Effector memory CD4-positive, alpha-beta T cell (primary cell): ENCODE measurements at places on chromosomes 3 and 15.

- no peaks in the 10 kb centered on the region for H3K4me1 ChIP-seq
- H3K4me3 ChIP-seq = peak overlapping the region; percentile 61
- peak overlapping the region; percentile 92 for H3K27ac ChIP-seq
- peak; percentile 78 for DNase-seq
These were observed 160.8 kb downstream of the GAP43 start for GRCh38 chr3:115783938-115784738.

DNA sequence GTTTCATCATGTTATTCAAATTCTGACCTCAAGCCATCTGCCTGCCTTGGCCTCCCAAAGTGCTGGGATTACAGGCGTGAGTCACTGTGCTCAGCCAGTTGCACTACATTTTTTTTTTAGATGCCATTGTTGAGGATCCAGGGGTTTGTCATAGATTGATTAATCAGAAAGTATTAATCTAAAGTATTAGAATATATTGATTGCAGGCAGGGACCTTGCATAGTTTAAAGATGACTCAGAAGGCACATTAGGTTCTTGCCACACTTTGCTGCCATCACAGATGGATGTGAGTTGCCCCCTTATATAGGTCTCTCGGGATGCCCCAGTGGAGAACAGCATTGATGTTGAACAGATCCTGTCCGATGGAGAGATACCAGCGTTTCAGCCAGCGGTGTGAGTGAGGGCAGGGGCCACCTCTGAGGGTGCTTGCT is 41.1 kb downstream of the IGF1R start:
- no peak overlapping the region for H3K4me3 ChIP-seq
- H3K27me3 ChIP-seq = no peaks in the 10 kb centered on the region
- H3K36me3 ChIP-seq = no peaks in the 10 kb centered on the region
- H3K27ac ChIP-seq = no peak overlapping the region

DNA sequence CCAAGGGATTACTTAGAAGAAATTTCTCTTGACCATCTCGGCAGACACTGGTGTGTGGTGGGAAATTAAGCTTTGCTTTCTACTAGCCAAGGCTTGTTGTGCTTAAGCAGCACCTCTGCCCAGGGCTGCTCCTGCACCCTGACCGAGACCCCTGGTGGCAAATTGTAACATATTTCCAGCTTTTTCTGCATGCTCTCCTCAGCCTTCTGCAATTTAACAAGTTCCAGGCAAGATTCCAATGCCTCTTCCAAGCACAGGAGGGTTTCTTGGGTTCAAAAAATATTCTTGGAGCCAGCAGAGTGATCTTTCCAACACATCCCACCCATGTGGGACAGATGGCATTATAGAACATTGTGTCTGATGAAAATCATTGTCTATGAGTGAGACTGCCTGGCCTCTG is 210.5 kb downstream of the CLSTN2 start:
- H3K36me3 ChIP-seq = no peaks in the 10 kb centered on the region
- no peak overlapping the region for H3K27ac ChIP-seq
- no peak for DNase-seq
- no peaks in the 10 kb centered on the region for H3K27me3 ChIP-seq

GRCh38 chr3:69091389-69092029 is 6.8 kb downstream of the ARL6IP5 start:
- H3K27ac ChIP-seq = peak overlapping the region; percentile 73
- DNase-seq = no peak
- H3K4me3 ChIP-seq = peak overlapping the region; percentile 30
- peaks cover 7% of the 10 kb centered on the region for H3K36me3 ChIP-seq
- H3K27me3 ChIP-seq = no peaks in the 10 kb centered on the region

GRCh38 chr3:171454041-171454440 is 6.2 kb downstream of the TNIK start:
- no peak overlapping the region for H3K27ac ChIP-seq
- no peak overlapping the region for H3K4me3 ChIP-seq

DNA sequence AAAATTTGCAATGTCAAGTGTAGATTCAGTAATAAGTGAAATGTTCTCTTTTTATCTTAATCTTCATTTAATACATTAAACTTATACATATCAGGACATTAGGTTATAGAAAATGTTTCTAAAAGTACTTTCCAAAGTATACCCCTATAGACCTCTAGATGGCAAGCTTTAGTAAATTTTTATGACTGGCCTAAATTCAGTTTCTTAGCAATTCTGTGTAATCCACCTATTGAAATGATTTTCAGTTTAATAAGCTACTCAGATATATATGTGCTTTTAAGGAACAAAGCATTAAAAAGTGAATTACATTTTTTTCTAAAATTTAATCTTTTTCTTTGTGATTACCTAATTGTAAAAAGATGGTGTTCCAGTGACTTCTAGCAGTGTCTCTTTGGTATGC is 342.2 kb downstream of the GBE1 start:
- H3K36me3 ChIP-seq = no peaks in the 10 kb centered on the region
- no peaks in the 10 kb centered on the region for H3K4me1 ChIP-seq

DNA sequence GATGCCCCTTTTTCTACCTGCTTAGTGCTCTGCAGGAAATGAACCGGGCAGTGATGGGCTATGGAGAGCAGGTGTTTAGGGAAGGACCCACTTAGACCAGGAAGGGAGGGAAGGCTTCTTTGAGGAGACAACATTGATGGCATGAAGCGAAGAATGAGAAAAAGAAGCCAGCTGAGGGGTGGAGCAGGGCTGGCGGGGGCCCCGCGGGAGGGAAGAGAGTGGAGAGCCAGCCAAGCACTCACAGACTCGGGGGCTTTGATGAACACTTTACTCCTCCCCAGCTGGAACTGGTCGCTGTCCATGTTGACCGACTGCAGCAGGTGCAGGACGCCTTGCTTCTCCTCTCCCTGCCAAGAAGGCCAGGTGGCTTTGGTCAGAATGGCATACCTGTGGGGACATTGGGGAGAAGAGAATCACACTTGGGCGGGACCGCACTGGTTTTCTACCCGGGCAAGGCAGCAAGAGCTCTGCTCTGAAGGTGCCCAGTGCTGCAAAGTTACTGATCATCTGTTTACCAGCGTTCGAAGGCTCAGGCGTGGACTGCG is 28.4 kb upstream of the LDHAL6B start:
- no peaks in the 10 kb centered on the region for H3K27me3 ChIP-seq
- no peak overlapping the region for H3K27ac ChIP-seq
- no peaks in the 10 kb centered on the region for H3K36me3 ChIP-seq

DNA sequence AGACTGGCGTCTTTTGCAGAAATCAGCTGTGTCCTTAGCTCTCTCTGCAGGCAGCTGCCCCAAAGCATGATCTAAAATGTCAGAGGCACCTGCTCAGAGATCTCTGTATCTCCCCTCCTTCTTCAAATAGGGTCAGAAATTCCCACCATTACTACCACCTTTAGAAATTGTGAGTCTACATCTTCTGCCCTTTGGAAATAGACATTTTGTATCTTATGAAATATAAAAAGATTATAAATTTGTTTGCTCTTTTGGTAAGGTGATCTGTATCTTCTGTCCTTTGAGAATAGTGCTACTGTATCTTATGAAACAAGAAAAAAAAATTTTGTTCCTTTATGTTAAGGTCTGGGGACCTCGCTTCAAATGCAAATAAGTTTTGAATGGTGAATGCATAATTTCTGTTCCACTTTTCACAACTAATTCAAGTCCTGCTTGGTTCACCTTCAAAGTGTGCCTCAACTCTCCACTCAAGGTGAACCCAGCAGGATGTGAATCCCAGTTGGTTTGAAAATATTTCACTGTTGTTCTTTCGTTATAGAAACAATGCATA is 28.3 kb upstream of the GPD1L start:
- no peak overlapping the region for H3K4me3 ChIP-seq
- H3K27me3 ChIP-seq = no peaks in the 10 kb centered on the region
- H3K36me3 ChIP-seq = no peaks in the 10 kb centered on the region
- DNase-seq = no peak
- no peaks in the 10 kb centered on the region for H3K4me1 ChIP-seq

DNA sequence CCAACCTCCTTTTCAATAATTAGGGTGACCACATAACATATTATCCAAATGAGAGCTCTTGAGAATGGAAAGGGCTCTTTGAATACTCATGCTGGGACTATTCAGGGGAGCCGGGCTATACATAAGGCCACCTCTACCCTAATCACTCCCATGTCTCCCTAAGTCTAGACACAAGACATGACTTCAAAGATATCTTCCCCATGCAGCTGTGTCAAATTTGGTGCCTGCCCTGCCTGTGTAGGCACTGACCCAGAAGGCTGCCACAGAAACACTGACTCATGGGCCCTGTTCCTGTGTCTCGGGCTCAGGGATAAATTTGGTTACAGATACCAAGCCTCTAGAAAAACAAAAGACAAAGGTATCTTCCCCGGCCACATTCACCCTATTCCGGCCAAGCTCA is 70.3 kb downstream of the MYLK start:
- DNase-seq = no peak
- H3K4me1 ChIP-seq = no peaks in the 10 kb centered on the region
- H3K27ac ChIP-seq = no peak overlapping the region
